ENCODE measurements at places on chromosomes 4 and X.

- DNase-seq: no peak
These were observed 20.5 kb upstream of the TRIM61 start for GRCh38 chr4:164997941-164998340.

- no peak for DNase-seq
These were observed 86.6 kb upstream of the TMEM150C start for GRCh38 chr4:82648356-82648755.

GRCh38 chrX:66632473-66632872 lies 6.4 kb downstream of the EDA2R start:
- no peak for DNase-seq

- DNase-seq: no peak
These were observed 12.9 kb upstream of the MAGEA10 start for GRCh38 chrX:152151256-152151655.

- DNase-seq: no peak
These were observed 1.7 kb downstream of the GALNT7 start for GRCh38 chr4:173170182-173170778.

GRCh38 chr4:96524311-96524875 lies 684.5 kb downstream of the PDHA2 start:
- no peak for DNase-seq

- DNase-seq: no peak
These were observed 38.0 kb upstream of the IGFBP7 start for GRCh38 chr4:57148177-57148576.

GRCh38 chrX:140572724-140573123 lies 67.9 kb upstream of the SOX3 start:
- no peak for DNase-seq

- DNase-seq: no peak
These were observed 109.1 kb downstream of the PHEX start for GRCh38 chrX:22141047-22141730.

DNA sequence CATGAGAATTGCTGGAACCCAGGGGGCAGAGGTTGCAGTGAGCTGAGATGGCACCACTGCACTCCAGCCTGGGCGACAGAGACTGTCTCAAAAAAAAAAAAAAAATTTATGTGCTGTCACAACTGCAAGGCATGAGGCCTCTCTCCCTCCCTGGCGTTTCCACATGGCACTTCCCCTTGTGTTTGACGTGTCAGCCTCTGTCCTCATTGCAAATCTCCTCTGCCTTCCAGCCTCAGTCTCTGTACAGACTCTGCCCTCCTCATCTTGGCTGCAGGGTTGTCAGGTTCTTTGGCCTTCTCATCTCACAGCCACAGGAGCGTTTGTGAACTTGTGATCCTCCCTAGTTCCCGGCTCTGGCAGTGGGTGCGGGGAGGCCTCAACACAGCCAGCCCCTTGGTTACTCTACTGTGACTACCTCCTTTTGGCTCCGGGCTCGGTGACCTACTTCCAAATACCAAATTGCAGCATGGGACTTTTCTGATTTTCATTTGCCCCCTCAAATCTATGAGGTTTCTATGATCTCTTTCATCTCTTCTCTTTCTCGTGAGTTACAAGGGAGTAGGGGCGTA lies 250.0 kb downstream of the CBR4 start:
- no peak for DNase-seq

DNA sequence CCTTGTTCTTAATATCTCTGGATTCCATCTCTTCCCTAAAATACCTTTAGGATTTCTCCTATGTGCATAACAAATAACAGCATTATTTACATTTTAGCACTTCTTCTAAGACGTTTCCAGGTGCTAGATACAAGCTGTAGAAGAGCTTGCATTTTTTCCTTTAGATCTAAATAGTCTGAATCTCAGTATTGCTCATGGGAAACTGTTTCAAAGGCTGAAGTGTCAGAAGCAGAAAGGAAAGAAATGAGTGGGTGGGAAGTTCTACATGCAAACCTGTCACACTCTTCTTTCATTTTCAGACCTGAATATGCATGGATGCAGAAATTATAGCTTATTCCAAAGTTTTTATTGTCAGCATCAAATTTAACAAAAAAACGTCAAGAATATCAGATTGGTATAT lies 41.8 kb downstream of the FGF13 start:
- no peak for DNase-seq

- no peak for DNase-seq
These were observed 35.9 kb upstream of the HPSE start for GRCh38 chr4:83370640-83370906.

- DNase-seq: peak; percentile 1
These were observed 217.9 kb upstream of the KLHL4 start for GRCh38 chrX:87299563-87300160.

DNA sequence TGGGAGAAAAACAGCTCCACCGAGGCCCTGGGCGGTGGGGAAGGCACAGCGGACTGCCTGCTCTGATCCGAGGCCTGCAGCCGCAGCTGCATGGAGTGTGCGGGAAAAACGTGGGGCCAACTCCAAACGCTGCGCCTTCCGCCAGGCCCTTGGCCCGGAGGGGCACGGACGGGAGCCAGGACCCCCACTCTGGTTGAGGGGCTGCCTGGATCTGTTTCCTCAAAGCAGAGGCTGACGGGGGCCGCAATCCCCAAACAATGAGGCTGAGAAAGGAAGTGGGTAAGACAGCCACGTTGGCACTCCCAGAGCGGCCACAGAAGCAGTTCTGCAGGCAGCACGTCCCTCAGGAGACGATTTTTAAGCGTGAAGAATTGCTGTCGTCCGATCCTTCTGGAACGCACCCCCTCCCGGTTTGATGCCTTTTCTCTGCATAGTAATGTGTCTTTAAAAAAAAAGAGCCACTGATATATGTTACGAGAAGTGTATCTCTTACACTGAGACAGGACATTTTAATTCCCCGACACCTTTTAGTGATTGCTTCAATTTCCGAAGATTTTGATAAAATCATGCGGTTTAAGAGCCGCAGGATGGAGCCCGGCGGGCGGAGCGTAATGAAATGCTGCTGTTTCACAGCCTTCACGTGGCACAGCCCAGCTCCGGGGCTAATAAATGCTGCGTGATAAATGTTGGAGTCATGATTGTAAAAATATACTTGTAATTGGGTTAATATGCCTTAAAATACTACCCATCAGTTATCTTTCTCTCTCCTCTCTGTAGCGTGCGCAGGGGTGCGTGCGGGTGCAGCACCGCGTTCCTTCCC lies 85.7 kb downstream of the FAM53A start:
- no peak for DNase-seq

GRCh38 chr4:180059216-180059881 lies 2183.9 kb upstream of the TENM3 start:
- peak; percentile 43 for DNase-seq

Measured in B cell (primary cell).